ENCODE measurements at places on chromosomes 6 and 20. TPM values are rescaled to one million over a fixed set of nuclear protein-coding genes. Genes with fewer than 3 reads are reported as not detected.

- DNase-seq, result no peak
These were observed 6.5 kb upstream of the ZSCAN9 start for GRCh38 chr6:28218312-28219248.

GRCh38 chr6:28940294-28940857 lies 16.6 kb upstream of the TRIM27 start:
- DNase-seq, result no peak

DNA sequence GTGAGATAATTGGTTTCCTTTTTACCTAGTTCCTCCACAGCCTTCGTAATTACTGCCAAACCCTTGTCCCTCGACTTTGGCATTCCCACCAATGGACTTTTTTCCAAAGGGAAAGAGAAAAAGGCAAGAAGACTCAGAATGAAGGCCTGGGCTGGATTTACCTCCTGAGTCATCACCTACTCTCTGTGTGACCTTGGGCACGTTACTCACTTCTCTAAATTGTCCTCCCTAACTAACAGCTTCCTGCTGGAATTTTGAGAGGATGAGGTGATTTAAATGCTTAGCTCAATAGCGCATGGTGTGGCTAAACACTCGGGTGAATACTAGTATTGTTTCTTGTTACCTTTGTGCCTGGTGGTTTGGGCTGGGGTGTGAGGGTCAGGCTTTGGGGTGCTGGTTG lies 146.6 kb downstream of the DHX35 start:
- no peak for DNase-seq

GRCh38 chr6:9103876-9104521 lies 668.7 kb upstream of the SLC35B3 start:
- no peak for DNase-seq

DNA sequence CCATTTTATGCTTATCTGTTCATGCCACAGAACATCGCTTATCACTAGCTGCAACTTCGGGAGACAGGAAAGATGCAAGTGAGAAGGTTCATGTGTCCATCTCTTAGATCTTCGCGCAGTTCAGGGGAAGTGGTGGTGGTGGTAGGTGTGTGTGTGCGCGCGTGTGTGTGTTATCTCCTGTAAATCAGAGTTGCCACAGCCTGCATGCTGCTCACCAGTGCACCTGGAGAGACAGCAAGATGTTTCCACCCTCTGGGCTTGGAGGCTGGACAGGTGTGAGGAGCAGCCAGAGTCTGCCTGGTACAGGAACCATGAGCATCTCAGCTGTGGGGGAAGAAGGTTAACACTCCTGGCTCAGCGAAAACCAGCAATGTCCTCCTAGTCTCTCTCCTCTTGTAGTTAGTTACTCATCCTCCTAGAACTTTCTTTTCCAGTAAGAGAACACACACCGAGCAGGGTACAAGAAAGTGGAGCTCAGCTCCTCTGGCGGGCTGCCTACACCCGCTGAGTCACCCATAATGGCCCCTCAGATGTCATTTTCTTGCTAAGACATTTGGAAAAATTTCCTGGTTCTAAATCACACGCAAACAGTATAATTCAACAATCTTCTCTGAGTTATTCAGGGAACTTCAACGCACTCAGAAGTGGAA lies 5.1 kb upstream of the TUBB1 start:
- DNase-seq, result no peak

GRCh38 chr6:68633972-68634725 lies 933 bp upstream of the ADGRB3 start:
- no peak for DNase-seq

- DNase-seq, result peak; percentile 86
These were observed 16.5 kb downstream of the ACTR5 start for GRCh38 chr20:38764567-38765318.

- DNase-seq, result no peak
These were observed 91.4 kb upstream of the ATXN1 start for GRCh38 chr6:16852671-16853070.

GRCh38 chr20:32153771-32154170 lies 44.3 kb downstream of the TM9SF4 start:
- no peak for DNase-seq

DNA sequence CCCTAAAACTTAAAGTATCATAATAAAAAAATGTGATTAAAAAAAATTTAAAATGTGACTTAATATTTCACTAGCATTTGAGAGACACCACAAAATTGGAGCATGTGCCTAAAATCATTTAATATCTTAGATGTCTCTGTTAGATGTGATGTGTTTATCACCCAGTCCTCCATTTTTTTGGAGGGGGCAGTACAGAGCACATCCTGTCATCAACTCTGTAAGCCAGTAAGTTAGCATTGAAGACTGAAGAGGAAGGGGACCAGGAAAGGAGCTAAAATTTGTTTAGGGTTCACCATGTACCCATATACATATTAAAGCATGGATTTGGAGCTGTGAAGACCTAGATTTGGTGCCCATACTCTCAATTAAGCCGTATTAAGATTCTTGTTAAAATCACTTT lies 30.7 kb upstream of the ADIG start:
- DNase-seq, result no peak

DNA sequence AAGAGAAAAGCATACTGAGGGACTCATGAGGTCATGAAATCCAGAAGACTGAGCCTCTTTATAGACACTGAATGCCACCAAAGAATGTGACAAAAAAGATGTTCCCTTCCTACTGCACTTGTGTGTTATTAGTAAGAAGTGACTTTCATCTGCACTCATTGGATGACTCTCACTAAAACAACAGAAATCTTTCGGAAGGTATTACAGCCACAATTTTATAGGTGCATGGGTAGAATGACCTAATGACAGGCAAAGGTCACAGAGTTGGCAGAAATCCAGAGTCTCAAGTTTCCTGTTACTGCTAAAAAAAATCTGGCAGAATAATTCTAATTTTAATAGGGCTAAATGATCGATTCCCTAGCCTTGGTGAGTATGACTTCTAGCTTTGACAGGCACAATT lies 13.3 kb downstream of the PKHD1 start:
- DNase-seq, result no peak

DNA sequence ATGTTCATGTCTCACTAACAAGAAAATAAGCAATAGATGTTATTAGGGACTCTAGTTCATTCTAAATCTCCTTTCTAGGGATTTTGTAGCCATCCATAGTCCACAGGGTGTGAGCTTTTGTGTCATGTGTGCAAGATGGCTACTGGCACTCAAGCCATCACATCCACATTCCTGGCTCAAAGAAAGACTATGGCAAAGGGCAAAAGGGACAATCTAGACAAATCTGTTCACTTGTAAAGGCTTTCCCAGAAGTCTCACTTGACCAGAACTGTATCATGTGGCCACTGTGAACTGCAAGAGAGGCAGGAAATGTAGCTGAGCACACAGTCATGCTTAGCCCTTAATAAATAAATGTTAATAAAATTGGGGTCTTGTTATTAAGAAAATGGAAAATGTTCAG lies 212.6 kb upstream of the EXOC2 start:
- DNase-seq, result no peak

GRCh38 chr6:23040899-23041298 lies 471.5 kb downstream of the HDGFL1 start:
- no peak for DNase-seq

DNA sequence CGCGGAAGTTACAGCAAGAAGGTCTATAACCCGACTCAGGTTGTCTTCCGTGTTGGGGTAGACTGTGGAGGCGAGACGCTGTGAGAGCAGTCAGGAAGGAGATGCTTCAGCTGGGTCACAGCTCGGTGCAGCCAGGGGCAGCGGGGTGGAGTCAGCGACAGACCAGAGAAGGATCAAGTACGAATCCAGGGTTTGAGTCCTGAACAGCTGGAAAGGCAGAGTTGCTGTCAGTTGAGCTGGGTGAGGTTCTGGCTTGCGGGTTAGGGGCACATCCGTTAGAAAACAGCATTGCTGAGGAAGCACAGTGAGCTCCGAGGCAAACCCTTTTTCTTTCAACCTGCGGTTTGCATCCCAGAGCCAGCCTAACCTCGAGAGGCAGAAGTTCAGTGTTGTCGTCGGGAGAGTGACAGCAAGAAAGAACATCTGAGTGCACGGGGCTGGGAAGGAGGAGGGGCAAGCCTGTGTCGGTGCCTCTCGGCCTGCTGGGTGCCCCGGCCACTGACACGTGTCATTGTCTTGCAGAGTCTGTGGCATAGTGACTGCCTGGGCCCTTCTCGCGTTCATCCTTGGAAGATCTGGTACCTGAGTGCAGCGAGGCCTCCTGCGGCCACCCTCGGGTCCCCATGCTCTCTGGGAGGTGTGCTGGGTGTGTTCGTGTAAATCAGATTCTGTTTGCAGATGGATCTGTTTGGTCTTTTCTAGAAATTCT lies 20.0 kb downstream of the PNLDC1 start:
- no peak for DNase-seq

DNA sequence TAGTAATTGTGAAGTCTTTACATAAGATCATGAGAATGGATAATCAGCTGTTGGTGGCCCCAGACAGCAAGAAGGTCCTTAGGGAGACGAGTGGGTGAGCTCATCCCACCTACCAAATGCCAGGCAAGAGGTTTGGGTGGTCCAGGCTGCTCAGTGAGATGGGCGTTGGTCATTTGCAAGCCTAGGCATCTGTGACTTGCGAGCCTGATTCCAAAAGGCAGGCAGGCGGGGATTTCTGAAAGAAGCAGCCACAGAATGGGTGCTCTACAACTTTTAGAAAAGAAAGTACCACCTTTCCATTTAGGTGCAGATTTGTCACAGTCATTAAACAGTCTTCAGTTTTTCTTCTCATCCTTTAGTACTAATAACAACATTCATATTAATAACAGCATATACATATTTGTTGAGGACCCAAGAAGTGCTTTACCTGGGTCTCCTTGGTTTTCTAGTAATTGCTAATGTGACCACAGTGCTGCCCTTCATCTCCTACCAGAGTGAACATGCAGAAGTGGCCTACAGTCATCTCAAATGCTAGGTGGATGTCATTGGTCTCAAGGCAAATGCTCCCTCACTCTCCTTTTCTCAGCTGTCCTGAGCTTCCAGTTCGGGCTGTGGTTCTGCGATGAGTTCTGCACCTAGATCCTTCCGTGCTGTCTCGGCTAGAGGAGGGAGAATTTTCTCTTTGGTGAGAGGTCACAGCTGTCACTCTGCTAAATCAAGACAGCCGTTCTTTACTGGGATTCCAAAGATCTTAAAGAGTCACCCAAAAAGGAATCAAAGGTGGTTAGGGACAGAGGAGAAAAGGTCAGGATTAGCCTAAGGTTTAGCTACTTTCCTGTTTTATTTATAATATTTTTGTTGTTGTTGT lies 2.7 kb downstream of the WRNIP1 start:
- no peak for DNase-seq

- no peak for DNase-seq
These were observed 822.7 kb downstream of the GRIK2 start for GRCh38 chr6:102216232-102216631.

GRCh38 chr20:56439771-56440291 lies 27.8 kb downstream of the CASS4 start:
- DNase-seq, result peak; percentile 23

DNA sequence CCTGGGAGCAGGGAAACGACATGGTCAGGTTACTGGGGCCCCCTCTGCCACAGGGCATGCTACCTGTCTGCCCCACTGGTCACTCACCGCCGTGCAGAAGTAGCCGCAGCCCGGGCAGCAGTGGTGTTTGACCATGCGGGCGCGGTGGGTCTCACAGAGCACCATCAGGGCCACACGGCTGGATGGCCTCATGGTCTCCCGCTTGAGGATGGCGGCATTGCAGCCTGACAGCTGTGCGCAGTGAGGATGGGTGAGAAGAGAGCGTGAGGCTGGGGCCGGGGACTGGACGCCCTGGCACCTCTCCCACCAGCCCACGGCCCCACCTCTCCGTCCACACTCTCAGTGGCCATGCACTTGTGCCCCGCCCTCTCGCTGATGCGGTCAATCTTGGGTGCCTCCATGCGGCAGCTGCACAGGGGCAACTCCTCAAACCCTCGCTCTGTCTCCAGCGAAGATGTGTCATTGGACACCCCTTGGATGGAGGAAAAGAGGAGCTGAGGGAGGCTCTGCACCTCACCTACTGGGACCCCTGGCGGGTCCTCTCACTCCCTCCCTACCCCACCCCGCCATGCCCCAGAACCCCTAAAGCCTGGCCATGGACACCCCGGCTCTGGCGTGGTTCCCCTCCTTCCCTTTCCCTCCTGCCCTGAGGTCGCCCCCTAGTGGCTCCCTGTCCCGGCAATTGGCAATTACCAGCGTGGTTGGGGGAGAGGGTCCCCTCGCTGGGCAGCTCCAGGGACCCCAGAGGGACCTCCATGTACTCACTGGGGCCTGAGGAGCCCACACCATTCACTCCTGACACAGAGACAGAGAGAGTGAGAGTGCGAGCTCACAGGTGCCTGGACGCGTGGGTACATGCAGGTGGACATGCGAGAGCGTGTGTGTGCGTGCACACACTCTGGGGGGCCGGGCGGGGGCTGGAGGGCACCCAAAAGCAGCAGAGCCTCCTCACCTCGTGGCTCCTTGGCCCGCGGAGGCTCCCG lies 8.9 kb downstream of the EHMT2 start:
- DNase-seq, result no peak

DNA sequence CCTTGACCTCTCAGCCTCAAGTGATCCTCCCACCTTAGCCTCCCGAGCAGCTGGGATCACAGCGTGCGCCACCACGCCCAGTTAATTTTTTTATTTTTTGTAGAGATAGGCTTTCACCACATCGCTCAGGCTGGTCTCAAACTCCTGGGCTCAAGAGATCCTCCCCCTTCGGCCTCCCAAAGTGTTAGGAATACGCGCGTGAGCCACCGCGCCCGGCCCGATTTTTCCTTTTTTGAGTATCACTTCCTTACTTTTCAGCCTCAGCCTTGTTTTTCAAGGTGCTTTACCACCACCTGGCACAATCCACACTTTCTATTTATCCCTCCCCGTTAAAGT lies 791 bp upstream of the STX11 start:
- DNase-seq, result no peak

DNA sequence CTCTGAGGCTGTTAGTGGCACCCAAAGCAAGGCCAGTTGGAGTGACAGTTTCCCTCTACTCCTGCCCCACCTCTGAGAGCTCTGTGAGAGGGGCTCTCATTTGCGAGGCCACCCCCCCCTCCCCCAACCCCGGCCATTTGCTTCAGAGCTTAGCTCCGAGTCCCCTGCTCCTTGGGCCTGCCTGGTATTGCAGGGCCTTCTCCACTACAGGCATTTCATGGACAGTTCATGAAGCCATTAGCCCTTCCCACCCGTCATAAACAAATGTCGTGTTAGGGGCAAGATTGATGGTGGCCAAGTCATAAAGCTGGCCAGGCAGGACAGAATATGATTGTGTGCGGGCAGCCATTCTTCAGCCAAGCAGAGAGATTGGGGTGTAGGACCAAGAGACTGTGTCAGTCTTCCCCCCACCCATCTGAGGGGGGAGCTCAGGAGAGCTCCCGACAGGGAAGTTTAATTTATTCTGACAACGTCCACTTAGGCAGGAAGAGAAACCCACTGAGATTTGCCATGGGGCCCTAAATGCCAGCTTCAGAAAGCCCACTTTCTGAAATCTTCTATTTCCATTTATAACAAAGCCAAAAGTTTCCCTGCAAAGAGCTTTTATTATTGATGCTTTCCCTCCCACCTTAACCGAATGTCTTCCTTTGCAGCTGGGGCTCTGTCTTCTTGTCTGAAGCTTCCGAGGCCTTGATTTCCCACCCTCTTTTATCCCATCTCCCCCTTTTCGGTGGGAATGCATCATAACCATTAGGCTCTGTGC lies 7.2 kb downstream of the FOXC1 start:
- DNase-seq, result no peak

The MAFB gene
- 3.5 TPM for total RNA-seq

The PTPRT gene
- total RNA-seq, result not detected

The SLC35D3 gene
- not detected for total RNA-seq

The FBXO5 gene
- 16.1 TPM for total RNA-seq

The PLCB1 gene
- 5.1 TPM for total RNA-seq

The MLN gene
- total RNA-seq, result not detected

Measured in kidney epithelial cell (primary cell).